Stimulated activated CD4-positive, alpha-beta T cell treated with anti-CD3 and anti-CD28 coated beads, Interleukin-15, amount 100 ng/mL, for 1 hour (primary cell): ENCODE measurements at places on chromosomes 4 and X.

GRCh38 chr4:143252478-143252877, 67.8 kb downstream of the USP38 start:
- no peak for DNase-seq

- DNase-seq, result no peak
Measured at GRCh38 chrX:115462406-115462805, 98.6 kb upstream of the PLS3 start.

DNA sequence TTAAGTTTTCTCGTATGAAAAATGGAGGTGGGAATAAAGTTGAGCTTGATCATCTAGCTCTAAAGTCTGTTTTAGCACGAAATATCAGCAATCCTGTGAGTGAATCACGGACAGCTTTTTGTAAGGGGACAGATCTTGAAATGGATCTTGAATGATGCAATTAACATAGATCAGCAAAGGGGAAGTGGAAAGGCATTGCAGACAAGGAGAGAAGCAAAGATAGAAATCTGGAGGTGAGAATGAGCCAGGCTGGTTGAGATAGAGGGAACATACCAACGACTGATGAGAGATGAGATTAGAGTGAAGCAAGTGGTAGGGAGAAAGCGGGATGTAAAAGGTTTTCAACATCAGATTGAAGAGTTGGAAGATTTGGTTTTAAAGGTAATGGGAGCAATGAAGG, 4.6 kb upstream of the DGKK start:
- no peak for DNase-seq

- DNase-seq, result no peak
Measured at GRCh38 chr4:632196-632790, 6.9 kb downstream of the PDE6B start.

DNA sequence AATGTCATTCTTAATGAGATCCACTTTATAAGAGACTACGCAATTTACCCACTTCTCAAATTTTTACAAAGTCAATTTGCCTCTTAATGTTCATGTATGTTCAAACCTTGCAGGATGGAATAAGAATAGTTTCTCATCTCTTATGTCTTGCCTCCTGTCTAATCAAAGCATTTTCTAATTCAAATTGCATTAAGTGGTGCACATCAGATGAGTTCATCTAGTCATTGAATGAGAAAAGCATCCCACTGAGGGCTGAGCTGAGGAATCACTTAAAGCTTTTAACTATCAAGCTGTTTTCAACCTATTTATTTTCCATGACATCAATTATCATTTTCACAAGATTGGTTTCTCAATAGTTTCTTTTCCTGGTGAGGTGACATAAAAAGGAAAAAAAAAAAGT, 1964.0 kb downstream of the PCDH7 start:
- no peak for DNase-seq

GRCh38 chr4:82951196-82951595, 50.7 kb downstream of the THAP9 start:
- DNase-seq, result no peak
